ENCODE measurements at places on chromosomes 2 and 18. TPM values are rescaled to one million over a fixed set of nuclear protein-coding genes. Genes with fewer than 3 reads are reported as not detected.

The GAL3ST2 gene
- not detected for polyA plus RNA-seq

The ANKRD36C gene
- 2.2 TPM for polyA plus RNA-seq

The CFAP221 gene
- 13.6 TPM for polyA plus RNA-seq

DNA sequence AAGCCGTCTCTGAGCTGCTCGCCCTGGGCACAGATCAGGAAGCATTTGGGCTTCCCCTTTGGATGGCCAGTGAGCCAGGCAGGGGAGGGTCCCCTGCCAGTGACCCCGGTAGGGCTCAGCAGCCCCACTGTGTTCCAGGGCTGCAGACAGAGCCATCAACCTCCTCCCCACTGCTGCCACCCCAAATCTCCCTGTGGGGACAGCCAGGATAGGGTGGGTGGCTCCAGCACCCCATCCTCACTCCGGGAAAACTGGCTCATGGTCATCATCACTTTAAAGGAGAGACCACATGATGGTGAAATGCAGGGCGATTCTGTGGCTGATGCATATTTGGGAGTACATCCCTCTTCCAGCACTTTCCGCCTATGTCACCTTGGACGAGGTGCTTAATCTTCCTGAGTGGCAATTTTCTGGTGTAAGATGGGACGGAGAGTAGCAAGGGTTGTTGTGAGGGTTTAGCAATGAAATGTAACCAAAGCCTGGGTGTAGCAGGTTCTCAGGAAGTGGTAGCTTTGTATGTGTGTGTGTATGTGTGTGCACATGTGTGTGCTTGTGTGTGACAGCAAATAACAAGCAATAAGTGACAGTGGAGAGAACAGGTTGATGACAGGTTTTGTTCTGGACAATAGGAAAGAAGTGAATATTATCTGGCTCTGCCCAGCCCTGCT is 61.8 kb downstream of the ACAA2 start:
- no peak for DNase-seq

DNA sequence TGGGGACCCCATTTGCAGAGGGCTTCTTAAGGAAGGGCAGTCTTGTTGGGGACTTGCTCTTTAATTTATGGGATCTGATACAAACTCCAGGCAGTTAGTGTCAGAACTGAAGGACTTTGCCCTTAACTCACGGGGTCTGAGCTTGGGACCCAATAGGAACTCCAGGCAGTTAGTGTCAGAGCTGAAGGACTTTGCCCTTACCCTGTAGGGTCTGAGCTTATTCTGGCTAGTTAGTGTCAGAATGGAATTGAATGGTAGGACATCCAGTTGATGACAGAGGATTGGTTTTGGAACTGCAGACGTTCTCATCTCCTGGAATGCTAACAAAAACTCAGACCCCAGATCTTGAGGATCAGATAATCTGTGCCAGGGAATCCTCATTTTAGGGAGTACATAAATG is 256.9 kb upstream of the COPS8 start:
- DNase-seq: no peak

DNA sequence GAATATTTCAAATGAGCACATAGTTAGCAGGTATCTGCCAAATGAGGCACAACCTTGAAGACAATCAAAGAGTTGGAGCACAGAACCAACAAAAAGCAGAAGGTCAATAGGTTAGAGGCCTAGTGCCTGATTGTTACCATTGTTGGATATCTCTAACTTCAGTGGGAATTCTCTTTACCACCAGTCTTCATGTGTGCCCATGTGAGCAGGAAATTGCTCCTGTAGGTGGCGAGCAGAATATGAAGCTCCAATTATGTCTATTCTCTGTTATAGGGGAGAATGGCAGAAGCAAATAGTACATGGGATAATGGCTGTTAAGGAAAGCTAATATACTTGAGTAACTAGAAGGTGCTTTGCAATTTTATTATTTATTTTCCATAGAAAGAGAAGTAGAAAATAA is 14.9 kb upstream of the ZNF385B start:
- DNase-seq: no peak

DNA sequence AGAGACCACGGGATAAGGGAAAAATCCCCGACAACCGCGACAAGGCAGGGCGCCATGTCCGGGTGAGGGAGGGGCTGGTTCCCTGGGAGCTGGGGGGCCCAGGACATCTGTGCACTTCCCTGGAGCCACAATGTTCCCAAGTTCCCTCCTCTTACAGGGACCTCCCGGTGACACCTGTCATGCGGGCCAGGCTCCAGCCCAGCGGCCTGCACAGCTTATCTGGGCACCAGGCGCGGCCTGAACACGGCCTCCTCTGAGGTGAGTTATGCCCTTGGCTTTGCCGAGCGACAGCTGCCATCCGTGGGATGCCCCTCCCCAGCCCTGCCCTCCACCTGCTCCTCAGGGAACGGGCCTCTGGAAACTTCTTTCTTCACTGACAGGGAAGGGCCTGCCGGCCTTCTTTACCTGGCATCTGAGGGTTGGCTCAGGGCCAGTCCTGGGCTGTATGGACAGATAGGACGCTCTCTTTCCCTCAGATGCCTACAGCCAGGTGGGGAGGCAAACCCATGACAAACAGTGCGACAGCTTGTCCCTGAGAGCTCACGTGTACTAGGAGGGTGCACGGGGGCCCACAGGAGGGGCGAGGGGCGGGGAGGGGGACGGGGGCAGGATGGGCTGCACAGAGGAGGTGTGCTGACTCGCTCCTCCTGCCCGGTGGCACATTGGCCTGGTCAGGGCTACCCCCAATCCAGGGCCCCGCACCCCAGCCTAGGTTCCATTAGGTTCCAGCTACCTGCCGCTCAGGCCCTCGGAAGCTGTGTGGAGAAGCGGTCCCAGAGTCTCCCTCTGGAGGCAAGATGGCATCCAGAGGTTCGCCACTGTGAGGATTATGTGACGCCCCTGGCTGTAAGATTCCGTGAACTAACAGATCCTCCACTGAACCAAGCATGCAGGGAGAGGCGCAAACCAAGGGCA is 34.9 kb upstream of the HPCAL1 start:
- DNase-seq: peak; percentile 78

- DNase-seq: no peak
Observed at GRCh38 chr18:37330173-37330572, 235.4 kb downstream of the CELF4 start.

DNA sequence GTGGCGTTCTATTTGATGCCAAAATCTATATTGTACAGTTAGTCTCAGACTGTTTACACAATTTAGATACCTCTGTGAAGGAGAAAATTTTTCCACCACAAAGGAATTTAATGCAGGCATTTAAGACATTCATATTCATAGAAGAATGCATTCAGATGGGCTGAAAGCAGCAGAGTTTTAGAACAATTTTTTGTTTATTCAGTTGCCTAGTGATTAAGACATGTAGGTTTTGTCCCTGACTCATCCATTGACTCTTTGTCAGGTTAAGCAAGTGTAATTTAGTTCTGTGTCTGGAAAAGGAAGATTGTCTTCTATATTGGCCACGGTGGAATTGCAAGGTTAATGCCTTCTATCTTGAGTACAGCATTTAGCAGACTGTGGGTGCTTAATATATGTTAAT is 515.0 kb downstream of the PARD3B start:
- DNase-seq: no peak

- DNase-seq: no peak
Observed at GRCh38 chr18:54532222-54532621, 58.8 kb upstream of the DYNAP start.

DNA sequence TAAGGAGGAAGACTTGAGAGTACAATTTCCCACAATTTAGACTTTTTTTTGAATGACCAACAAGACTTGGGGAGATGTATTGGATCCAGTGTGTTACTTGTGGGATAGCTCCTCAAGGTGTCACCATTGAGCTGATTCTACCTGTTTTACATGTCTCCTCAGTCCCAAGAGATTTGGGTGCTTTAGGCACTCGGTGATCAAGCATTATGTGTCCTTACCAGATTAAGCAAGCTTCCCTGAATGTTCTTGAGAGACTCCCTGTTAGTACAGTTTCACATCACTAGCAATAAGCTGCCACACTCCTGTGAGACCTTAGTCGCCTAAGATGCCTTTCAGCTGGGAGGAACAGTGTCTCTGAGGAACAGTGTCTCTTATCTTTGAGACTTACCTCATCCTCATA is 384.3 kb upstream of the SYT4 start:
- DNase-seq: no peak
